ENCODE measurements at places on chromosomes 6 and 20. TPM values are rescaled to one million over a fixed set of nuclear protein-coding genes. Genes with fewer than 3 reads are reported as not detected.

- DNase-seq: no peak
Measured at GRCh38 chr20:24736131-24736843, 212.8 kb upstream of the CST7 start.

GRCh38 chr6:33956206-33956605 lies 152.4 kb upstream of the MLN start:
- DNase-seq: no peak

DNA sequence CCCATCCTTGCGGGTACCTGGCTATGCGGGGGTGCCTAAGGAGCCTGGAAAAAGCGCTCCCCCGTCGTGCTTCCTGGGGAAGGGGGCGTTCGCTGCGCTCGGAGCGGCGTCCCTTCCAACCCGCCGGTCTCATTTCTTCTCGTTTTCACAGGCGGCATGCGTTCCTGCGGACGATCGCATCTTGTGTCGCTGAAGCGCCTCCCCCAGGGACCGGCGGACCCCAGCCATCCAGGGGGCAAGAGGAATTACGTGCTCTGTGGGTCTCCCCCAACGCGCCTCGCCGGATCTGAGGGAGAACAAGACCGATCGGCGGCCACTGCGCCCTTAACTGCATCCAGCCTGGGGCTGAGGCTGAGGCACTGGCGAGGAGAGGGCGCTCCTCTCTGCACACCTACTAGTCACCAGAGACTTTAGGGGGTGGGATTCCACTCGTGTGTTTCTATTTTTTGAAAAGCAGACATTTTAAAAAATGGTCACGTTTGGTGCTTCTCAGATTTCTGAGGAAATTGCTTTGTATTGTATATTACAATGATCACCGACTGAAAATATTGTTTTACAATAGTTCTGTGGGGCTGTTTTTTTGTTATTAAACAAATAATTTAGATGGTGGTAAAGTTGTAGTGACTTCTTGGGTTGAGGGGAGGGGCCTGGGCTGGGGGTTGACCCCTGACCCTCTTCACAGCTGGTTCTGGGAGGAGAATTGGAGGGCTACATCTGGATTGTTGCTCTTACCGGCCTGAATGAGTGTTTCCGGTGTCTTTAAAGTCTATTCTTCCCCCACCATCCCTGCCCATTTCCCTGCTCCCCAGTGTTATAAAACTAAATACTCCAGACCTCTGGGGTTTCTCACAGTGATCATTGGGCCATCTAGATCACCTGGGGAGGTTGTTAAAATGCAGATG lies 1.1 kb downstream of the ID1 start:
- DNase-seq: peak; percentile 29

DNA sequence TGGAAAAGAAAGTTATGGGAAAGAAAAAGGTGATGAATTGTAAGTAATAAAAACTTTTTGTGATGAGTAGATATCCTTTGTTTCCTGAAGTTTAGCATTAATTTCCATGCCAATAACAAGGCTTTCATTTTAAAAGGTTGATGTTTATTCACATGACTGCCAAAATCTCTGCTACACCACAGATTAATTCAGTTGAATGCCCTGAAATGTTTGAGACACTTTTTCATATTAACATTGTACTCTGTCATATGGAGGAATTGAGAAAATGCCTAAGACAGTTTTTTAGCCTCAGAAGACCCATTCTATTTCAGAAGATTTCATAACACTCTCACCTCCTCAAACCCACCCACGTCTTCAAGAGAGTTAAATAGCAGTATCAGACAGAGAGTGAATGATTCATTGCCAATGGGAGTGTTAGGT lies 115.5 kb downstream of the ADGRG6 start:
- DNase-seq: no peak

DNA sequence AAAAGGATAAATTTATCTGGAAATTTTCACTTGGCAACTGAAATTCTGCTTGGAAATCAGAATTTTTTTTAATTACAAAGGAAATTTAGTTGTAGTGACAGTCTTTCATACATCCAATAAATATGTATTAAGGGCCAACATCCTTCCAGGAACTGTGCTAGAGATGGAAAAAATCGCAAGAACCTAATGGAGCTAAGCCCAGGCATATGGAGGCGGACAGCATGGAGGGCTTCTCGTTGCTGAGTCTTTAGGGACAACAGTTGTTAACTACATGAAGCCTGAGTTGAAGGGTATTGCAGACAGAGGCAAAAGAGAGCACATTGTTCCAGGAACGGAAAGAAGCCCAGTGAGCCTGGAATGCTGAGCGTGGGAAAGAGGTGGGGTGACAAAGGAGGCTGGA lies 208.9 kb downstream of the IBTK start:
- DNase-seq: no peak

DNA sequence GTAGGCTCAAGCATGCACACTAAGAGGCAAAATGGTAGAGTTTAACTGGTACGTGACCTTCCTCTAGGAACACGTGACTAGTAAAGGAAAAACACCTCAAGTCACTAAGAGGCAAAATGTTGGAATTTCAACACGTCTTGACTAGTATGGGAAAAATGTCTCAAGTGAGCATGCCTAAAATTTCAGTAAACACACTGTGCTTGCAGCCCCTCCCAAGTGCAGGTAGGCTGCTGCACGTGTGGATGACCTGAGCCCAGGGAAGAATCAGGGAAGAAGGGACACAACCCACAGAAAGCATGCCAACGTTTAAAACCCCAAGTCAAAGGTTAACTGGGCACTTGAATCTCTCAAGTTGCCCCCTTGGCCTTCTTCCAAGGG lies 162.2 kb downstream of the TENT5A start:
- DNase-seq: no peak

DNA sequence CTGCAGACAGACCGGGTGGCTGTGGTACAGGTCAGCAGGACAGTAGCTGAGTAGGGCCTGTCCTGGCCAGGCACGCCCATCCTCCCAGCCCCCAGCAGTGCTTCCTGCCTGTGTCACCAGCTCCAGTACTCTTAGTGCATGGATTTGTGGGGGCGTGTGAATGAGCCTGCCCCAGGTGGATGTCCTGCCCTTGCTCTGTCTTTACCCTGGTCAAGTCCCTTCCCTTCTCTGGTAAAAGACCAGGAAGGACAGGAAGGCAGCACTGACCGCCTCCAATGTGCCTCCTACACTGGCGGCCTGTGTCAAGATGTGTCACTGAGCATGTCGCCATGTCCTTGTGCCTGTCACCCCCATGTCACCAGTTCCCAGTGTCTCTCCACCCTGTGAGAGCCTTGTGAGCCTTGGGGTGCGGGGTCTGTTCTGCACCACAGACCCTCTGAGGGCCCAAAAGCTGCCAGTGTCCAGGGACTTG lies 11.9 kb downstream of the TEAD3 start:
- peak; percentile 71 for DNase-seq

GRCh38 chr6:15575357-15576033 lies 87.3 kb downstream of the DTNBP1 start:
- DNase-seq: no peak

DNA sequence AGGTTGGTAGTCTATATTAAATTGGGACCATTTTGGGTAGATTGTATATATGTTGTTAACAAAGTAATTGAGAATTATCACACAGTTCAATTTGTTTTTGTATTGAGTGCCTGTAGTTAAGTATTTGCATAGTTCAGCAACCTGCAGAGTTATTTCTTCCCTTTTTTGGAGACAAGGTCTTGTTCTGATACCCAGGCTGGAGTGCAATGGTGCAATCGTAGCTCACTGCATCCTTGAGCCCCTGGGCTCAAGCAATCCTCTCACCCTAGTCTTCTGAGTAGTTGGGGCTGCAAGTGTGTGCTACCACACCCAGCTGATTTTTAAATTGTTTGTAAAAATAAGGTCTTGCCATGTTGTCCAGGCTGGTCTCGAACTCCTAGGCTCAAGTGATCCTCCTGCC lies 250.5 kb downstream of the UTRN start:
- no peak for DNase-seq

DNA sequence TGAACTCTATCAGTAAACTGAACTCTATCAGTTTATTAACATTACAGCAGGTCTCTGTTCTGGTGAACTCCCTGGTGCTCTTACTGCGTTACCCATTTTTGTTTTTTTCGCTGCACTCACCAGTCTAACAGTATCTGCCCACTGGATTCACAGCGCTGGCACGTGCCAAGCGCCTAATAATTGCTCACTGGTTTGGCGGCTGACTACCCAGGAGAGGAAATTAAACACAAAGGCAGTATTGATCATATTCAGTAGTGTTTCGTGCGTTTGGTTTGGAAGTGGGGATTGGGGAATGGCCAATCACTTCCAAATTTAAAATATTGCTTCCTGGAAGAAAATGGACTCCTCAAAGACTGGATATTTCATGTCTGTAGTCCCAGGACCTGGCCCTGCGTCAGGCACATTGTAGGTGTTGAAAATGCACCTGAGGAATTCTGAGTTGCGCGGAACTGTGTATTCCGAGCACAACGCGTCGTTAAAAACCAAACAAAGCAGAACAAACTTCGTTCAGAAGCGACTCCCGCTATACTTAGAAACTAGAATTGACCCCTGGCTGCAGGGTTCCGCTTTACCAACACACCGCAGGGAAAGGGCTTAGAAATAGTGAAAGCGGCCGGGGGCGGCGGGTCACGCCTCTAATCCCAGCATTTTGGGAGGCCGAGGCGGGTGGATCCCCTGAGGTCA lies 1.1 kb upstream of the RPS12 start:
- DNase-seq: peak; percentile 45

DNA sequence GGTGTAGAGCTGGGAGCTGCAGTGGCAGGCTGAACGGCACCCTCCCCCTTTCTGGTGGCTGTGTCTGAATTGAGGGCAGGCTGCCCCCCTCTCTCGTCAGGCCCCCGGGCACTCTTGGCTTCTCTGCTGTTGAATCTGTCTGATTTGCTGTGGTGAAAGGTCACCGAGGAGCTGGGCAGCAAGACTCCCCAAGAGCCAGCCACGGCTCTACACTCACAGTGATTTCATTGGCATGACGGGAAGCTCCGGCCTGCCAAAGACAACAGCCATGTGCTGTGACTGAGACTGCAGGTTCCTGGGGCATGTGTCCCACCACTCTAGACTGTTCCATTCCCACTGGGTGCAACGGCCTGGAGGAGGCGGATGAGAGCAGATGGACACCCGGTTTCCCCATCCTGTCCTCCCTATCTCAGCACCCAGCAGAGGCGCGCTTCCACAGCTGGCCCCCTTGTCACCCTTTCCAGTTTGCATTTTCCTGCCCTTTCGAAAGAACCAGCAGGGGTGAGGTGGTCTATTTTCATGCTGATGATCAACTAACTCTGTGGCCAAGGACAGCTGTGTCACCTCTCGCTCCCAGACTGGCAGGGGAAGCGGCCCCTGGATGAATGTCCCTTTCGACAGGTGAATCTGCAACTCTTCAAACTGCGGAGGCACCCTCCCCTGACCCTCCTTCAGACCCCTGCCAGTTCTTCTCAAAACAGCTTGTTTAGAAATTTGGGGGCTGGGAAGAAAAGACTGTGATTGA lies 2.2 kb downstream of the APCDD1L start:
- DNase-seq: peak; percentile 72

DNA sequence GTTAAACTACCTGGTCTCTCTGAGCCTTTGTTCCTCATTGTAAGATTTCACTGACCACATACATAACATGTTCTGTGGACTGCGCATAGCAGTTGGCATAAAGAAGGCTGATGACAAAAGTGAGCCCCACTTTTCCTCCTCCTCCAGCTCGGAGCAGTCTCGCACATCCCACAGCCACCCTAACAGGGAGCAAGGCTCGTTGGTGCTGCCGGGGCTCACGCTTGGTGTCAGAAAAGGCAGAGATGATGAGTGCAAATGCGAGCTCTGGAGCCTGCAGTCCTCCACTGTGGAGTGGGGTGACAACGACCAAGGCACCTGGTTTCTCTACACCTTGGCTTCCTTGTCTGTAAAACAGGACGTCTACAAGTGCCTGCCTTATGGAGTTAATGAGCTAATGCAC lies 9.7 kb downstream of the TGM3 start:
- DNase-seq: no peak

DNA sequence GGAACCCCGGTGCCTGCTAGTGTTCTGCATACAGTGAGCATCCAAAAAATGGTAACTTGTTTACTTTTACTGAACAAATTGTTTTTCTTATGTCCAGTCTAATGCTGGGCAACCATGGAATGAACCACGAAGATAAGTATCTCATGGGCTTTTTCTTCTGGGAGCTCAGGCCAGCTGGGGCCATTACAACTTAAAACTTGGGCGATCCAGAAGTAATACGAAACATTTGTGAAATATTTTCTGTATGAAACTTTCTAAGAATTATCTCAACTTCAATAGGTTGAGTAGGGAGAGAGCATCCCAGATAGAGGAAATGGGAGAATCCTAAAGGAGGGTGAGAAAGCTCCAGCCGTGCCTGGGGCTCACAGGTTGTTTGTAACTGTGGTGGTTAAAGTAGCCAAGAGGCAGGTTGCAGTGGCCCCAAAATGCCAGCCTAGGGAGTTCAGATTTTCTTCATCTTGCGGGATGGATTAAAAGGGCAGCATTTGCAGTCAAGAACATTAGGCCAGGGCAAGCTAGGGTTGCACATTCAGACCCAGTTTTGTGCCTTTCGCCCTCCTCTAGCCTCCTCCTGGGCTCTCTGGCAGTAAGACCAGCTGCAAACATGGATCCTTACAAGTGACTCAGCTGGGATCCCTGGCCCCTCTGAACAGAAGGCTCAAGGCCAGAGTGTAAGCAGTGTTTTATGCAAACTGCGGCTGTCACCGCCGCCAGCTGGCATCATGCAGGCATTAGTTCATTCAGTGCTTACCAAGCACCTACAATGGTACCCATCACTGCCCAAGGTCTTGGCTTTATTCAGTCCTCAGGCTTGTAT lies 41.5 kb downstream of the ELMO2 start:
- no peak for DNase-seq

DNA sequence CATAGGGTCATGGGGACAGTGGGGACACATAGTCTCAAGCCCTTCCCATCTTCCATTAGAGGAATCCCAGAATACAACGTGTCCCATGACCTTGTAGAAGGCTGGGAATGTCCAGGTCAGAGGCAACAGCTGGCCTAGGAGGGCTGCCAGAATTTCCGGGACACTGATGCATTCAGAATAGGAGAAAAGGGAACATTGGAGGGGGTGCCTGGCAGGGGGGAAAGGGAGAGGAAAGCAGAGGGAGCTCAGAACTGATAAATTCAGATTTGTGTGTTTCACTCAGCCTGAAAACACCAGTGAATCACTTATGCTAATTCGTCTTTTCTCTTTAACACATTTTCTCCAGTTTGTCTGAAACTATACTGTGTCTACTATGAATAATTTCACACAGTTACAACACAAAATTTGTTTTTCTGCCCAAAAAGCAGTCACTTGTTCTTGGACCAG lies 35.5 kb upstream of the BMP2 start:
- DNase-seq: no peak

CD83 gene
- 20.1 TPM for total RNA-seq

ENPP4 gene
- total RNA-seq: 19.6 TPM

LINC00237 gene
- total RNA-seq: not detected

DLL1 gene
- 2.8 TPM for total RNA-seq

ISM1 gene
- total RNA-seq: 0.46 TPM

COL11A2 gene
- 5.5 TPM for total RNA-seq

COL12A1 gene
- 6.6 TPM for total RNA-seq

FAM184A gene
- total RNA-seq: 4.8 TPM

ID4 gene
- total RNA-seq: 3.0 TPM

BCKDHB gene
- 16.6 TPM for total RNA-seq
